Stomach (tissue), 19 donors: ENCODE measurements at places on chromosomes 12 and 14. TPM values are rescaled to one million over a fixed set of nuclear protein-coding genes. Genes with fewer than 3 reads are reported as not detected.

DNA sequence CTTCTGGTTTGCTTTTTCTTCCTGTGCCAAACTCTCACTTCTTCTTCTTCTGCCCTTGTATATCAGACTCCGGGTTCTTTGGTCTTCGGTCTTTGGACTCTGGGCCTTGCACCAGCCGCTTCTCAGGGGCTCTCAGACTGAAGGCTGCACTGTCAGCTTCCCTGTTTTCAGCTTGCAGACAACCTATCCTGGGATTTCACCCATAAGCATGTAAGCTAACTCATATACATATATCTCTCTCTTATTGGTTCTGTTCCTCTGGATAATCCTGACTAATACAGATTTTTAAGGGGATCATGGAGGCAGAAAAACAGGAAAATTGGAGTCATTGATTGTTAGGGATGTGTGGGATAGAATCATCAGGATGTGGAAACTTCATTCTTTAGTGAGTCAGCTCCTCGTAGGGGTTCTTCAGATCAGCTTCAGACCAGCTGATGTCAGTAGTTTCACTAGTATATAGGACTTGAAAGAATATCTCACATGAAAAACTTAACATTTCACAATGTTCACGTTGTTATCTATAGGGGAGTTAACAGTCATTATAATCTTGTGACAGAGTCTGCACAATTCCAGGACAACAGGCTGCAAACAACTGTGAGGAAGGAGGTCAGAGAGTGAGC, 102.9 kb downstream of the RASSF9 start:
- no peak for DNase-seq
- H3K36me3 ChIP-seq, result no peaks in the 10 kb centered on the region
- H3K27ac ChIP-seq, result no peak overlapping the region
- H3K4me3 ChIP-seq, result no peak overlapping the region
- H3K27me3 ChIP-seq, result no peaks in the 10 kb centered on the region
- no peaks in the 10 kb centered on the region for H3K4me1 ChIP-seq

GRCh38 chr14:23828616-23829015, 125.0 kb upstream of the DHRS4 start:
- H3K4me1 ChIP-seq, result peaks cover 21% of the 10 kb centered on the region
- no peak overlapping the region for H3K4me3 ChIP-seq
- DNase-seq, result no peak
- H3K27me3 ChIP-seq, result no peaks in the 10 kb centered on the region
- H3K36me3 ChIP-seq, result no peaks in the 10 kb centered on the region

DNA sequence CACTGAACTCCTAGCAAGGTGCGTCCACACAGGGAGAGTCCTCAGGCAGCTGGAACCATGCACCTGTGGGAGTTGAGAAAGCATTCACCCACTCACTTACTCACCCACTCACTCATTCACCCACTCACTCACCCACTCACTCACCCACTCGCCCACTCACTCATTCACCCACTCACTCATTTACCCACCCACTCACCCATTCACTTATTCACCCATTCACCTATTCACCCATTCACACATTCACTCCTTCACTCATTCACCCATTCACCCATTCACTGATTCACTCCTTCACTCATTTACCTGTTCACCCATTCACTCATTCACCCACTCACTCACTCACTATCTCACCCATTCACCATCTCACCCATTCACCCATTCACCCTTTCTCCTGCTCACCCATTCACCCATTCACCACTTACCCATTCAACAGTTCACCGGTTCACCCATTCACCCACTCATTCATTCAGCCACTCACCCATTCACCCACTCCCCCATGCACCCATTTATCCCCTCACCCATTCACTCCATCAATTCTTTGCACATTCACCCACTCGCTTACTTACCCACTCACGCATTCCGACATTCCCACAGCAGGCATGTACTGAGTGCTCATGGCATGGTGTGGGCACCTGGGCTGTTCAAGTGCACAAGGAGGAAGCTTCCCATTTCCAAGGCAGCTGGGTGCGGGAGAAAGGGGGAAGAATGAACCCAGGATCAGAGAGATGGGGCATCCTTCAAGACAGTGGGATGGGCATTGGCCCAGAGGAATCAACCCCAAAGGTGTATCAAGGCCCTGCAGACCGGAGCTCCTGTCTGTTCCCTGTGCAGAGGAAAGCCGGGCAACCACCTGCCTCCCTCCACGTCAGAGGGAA, 135.2 kb upstream of the C14orf180 start:
- no peak for DNase-seq
- H3K36me3 ChIP-seq, result no peaks in the 10 kb centered on the region
- peaks cover 4% of the 10 kb centered on the region for H3K27me3 ChIP-seq
- H3K4me1 ChIP-seq, result no peaks in the 10 kb centered on the region
- H3K4me3 ChIP-seq, result no peak overlapping the region
- no peak overlapping the region for H3K27ac ChIP-seq

DNA sequence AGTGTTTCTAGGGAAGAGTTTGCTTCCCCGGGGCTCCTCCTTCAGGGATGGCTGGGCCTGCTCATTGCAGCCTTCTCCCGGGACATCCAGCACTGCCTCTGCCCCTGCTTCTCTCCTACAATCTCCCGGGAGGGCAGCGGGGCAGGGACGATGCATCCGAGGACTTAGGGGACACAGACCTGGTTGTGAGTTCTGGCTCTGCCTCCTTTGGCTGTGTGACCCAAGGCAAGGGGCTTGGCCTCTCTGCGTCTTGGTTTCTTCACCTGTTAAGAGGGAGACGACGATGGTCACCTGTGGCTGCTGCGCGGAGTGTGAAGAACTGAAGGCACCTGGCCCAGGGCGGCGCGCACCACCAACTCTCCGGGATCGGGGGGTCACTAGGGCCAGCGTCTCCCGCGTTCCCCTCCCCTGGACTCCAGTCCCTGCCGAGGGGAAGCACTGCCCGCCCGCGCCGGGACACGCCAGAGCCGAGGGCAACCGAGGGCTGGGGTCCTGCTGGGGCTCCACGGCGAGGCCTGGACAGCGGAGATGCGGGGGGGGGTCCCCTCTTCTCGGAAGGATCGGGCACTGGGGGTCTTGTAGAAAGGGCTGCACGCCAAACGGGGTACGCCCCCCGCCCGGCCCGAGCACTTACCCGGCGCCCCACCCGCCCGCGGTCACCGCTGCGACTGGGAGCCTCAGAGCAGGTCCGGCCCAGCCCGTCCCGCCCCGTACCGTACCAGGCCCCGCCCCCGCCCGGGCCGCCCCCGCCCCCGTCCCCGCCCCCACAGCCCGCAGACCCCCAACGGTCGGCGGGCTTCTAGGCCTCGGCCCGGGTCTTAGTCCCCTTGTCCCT, at the start of gene HVCN1:
TSS of gene HVCN1 (minus strand) at position 670 of the 835 bp plus-strand sequence. CDS start 5,870 bp downstream, outside the sequence.
- no peaks in the 10 kb centered on the region for H3K27me3 ChIP-seq
- H3K4me3 ChIP-seq, result peak within 1 kb of the TSS; percentile 66
- H3K4me1 ChIP-seq, result peaks cover 35% of the 10 kb centered on the region
- H3K36me3 ChIP-seq, result no peaks in the 10 kb centered on the region
- peak within 1 kb of the TSS; percentile 39 for H3K27ac ChIP-seq

DNA sequence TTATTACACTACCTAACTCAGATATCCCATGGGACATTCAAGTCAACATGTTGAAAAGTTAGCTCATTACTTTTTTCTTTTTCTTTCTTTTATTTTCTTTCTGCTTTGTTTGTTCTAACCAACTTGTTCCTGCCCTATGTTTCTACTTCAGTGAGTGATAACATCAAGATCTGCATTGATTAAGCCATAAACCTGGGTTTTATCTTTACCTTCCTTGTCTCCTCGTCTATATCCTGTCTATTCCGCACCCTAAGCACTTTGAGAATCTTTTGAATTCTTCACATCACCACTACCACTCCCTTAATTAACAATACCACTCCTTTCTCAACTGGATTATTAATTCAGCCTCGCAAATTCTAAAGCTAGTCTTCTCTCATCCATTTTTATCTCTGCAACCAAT, 81.9 kb upstream of the AVPR1A start:
- H3K4me1 ChIP-seq, result no peaks in the 10 kb centered on the region
- no peaks in the 10 kb centered on the region for H3K36me3 ChIP-seq
- no peak overlapping the region for H3K27ac ChIP-seq
- no peak overlapping the region for H3K4me3 ChIP-seq

GRCh38 chr12:22538311-22538710, 6.0 kb downstream of the C2CD5 start:
- no peak overlapping the region for H3K4me3 ChIP-seq
- no peaks in the 10 kb centered on the region for H3K27me3 ChIP-seq
- no peaks in the 10 kb centered on the region for H3K36me3 ChIP-seq
- H3K27ac ChIP-seq, result peak overlapping the region; percentile 67
- DNase-seq, result no peak
- peaks cover 21% of the 10 kb centered on the region for H3K4me1 ChIP-seq

GRCh38 chr14:74548881-74549280, 55.3 kb downstream of the ISCA2 start:
- no peaks in the 10 kb centered on the region for H3K27me3 ChIP-seq
- no peak overlapping the region for H3K27ac ChIP-seq
- no peaks in the 10 kb centered on the region for H3K36me3 ChIP-seq
- no peak for DNase-seq

- H3K27me3 ChIP-seq, result no peaks in the 10 kb centered on the region
- no peaks in the 10 kb centered on the region for H3K4me1 ChIP-seq
- no peak overlapping the region for H3K27ac ChIP-seq
- no peaks in the 10 kb centered on the region for H3K36me3 ChIP-seq
- no peak overlapping the region for H3K4me3 ChIP-seq
Measured at GRCh38 chr12:91630083-91630482, 447.5 kb upstream of the DCN start.

DNA sequence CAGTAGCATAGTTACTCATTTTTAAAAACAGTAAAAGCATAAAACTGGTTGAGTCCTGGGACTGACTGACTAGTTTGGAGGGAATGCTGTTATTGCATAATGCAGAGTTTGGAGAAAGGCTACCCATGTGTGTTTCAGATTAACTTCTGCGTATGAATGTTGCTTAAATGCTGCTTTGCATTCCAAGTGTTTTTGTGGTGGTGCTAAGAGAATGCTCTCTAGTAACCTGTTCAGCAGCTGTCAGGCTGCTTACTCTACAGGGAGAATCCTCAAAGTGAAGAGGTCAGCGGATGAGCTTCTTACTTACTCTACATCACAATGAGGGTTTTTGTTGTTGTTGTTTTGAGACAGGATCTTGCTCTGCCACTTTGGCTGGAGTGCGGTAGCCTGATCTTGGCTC, 4.3 kb downstream of the DLST start:
- H3K27me3 ChIP-seq, result no peaks in the 10 kb centered on the region
- H3K4me1 ChIP-seq, result peaks cover 72% of the 10 kb centered on the region
- DNase-seq, result no peak
- no peak overlapping the region for H3K4me3 ChIP-seq
- H3K27ac ChIP-seq, result peak overlapping the region; percentile 13

- no peak overlapping the region for H3K27ac ChIP-seq
- H3K4me3 ChIP-seq, result no peak overlapping the region
- H3K4me1 ChIP-seq, result no peaks in the 10 kb centered on the region
Measured at GRCh38 chr12:129532707-129533499, 370.9 kb downstream of the TMEM132D start.

DNA sequence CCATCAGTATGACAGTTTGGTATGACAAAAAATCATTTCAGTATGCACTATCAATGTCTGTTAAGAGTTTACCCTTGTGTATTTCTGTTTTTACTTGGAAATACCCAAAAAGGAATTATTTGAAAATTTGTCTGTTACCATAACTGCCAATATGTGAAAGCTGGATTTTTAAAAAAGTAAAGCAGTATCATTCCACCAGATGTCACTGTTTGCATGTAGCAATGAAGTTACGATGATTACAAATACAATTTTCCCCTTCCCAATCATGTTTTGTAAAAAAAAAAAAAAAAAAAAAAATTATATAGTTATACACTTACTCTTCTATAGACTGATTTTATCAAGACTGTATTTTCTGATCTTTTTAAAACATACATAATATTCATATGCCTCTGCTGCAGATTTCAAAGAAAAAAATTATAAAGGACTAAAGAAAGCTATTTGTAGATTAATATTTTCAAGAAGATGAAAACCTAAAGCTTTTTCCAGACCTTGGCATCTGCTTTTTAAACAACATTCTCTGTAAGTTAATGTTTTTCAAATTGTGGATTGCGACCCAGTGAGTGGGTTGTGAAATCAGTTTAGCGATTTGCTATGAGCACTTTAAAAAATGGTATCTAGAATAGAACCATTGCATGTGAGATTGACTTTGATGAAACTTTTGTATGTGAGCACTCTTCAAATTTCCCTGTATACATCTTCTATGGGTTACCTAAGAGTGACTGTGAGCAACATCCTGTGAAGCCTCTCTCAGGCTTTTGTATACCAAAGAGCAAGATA, 114.2 kb downstream of the TTC6 start:
- H3K27me3 ChIP-seq, result no peaks in the 10 kb centered on the region
- no peak for DNase-seq
- H3K4me3 ChIP-seq, result no peak overlapping the region
- no peak overlapping the region for H3K27ac ChIP-seq
- no peaks in the 10 kb centered on the region for H3K36me3 ChIP-seq
- no peaks in the 10 kb centered on the region for H3K4me1 ChIP-seq

GRCh38 chr12:21751517-21751916, 23.0 kb downstream of the KCNJ8 start:
- H3K4me3 ChIP-seq, result no peak overlapping the region
- no peaks in the 10 kb centered on the region for H3K36me3 ChIP-seq
- H3K4me1 ChIP-seq, result peaks cover 6% of the 10 kb centered on the region

DNA sequence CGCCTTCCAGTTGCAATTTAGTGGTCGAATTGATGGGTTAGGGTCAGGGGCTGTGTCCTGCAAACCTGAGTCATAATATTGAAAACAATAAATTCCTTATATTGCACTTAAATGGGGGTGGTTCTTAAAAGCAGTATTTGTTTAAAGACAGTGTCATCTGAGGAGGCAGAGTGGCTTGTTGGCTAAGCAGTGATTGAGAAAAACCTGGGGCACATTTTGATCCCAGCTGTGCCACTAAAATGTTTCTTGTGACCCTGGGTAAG, 48.4 kb downstream of the FBXW8 start:
- peaks cover 53% of the 10 kb centered on the region for H3K4me1 ChIP-seq
- no peak overlapping the region for H3K27ac ChIP-seq
- no peaks in the 10 kb centered on the region for H3K27me3 ChIP-seq

DNA sequence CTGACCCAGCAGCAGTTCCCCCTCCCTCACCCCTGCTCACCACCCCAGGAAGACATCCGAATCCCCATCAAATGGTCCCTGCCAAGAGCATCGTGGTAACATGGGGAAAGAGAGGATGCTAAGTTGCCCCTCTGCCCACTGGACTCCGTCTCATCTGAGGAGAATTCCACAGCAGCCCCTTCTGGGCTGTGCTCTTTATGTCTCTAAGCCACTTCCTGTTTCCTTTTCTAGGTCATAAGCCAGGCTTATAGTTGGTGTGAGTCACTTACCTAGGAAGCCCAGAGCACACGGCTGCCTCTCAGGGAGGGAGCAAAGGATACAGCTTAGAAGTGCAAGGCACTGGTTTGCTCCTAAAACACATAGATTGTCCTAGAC, 76.0 kb downstream of the VCPKMT start:
- no peaks in the 10 kb centered on the region for H3K36me3 ChIP-seq
- peaks cover 20% of the 10 kb centered on the region for H3K4me1 ChIP-seq
- H3K27me3 ChIP-seq, result no peaks in the 10 kb centered on the region
- peak; percentile 78 for DNase-seq
- H3K4me3 ChIP-seq, result no peak overlapping the region

Gene KRT75
- not detected for polyA plus RNA-seq

Gene SLC17A8
- not detected for polyA plus RNA-seq

Gene VRK1
- 10.6 TPM for polyA plus RNA-seq

Gene PAH
- polyA plus RNA-seq, result not detected

Gene CPSF6
- 16.4 TPM for polyA plus RNA-seq

Gene MSI1
- polyA plus RNA-seq, result 2.3 TPM

Gene GPRC5A
- polyA plus RNA-seq, result 89.1 TPM

Gene CHGA
- polyA plus RNA-seq, result 134 TPM

Gene CCDC177
- polyA plus RNA-seq, result not detected

Gene C2CD5
- polyA plus RNA-seq, result 31.6 TPM
